ENCODE measurements at places on chromosomes 12 and 14.

DNA sequence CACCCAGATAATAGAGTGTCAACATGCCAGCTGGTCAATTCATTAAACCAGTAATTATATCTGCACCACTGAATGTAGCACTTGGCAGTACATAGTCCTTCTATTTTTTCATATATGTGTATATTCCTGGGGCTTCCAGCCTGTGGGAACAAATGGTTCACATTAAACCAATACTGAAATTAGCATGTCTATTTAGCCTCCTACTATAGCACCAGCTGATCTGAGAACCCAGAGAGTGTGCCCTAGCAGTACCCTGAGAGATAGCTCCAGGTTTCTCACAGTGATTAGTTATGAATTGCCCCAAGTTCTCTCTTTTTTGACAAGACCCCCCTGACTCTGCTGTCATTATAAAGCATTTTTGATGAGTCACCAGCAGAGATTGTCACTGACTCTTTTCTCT lies 1097.3 kb upstream of the FLRT2 start:
- DNase-seq = peak; percentile 91

GRCh38 chr14:78359581-78359980 lies 189.4 kb downstream of the NRXN3 start:
- DNase-seq = no peak

GRCh38 chr14:74478996-74479635 lies 14.0 kb downstream of the NPC2 start:
- DNase-seq = peak; percentile 18

GRCh38 chr12:89353188-89353822 lies 1.0 kb upstream of the DUSP6 start:
- DNase-seq = peak; percentile 69

DNA sequence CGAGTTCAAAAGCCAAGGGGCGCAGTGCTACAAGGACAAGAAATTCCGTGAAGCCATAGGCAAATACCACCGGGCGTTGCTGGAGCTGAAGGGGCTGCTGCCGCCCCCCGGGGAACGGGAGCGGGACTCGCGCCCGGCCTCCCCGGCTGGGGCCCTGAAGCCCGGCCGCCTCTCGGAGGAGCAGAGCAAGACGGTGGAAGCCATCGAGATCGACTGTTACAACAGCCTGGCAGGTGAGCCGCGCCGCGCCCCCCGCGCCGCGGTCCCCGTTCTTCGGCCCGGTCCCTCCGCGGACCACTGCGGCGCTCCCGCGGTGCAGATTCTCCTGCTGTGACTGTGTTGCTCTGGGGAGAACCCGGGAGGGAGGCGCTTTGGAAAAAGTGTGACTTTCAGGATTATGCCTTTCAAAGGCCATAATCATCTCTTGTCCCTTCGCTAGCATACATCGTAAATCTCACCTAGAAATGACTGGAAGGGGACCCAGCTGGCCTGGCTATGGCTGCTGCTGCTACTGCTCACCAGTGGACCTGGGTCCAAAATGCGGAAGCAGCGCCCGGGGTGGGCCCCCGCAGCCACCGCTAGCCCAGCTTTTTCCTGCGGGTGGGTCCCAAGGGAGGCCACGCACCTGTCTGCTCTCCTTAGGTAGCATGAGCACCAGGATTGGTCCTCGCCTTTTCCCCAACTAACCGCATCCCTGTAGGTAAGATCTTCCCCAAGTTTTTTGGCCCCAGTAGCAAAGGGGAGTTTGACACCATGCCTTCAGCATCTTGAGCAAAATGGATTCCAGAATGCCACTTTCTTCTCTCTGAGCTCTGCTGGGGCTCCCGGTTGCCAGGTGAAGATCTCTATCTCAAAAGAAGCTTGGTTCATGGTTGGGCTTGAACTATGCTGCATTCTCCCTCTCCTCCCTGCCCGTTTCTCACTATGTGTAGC lies 853 bp downstream of the TTC9 start:
- DNase-seq = peak; percentile 53

GRCh38 chr12:2884810-2885209 lies 5.9 kb upstream of the TULP3 start:
- DNase-seq = no peak

DNA sequence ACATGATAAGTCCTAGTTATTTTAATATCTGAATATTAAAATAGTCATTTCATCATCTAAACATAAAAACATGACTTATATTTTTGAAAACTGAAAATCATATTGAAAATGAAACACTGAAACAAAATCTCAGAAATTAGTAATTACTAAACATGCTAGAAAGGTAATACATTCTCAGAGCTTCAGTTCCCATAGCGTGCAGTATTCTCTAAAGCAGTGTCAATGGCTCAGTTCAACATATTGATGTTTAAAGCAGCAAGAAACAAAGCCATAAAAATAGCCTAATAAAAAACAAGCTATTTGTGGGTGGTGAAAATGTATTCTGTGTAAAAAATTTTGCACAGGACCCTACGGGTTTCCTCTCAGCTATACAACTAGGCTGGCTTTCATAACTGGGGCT lies 1337.4 kb downstream of the FSCB start:
- no peak for DNase-seq

Measured in NCI-H2081 (cell line).